ENCODE measurements at places on chromosomes 11 and 22.

GRCh38 chr22:38397189-38398085, 57.6 kb downstream of the KCNJ4 start:
- H3K4me1 ChIP-seq, result peaks cover 5% of the 10 kb centered on the region
- H3K4me3 ChIP-seq, result peak overlapping the region; percentile 65
- H3K27ac ChIP-seq, result peak overlapping the region; percentile 33
- no peaks in the 10 kb centered on the region for H3K36me3 ChIP-seq
- no peaks in the 10 kb centered on the region for H3K27me3 ChIP-seq
- no peak for DNase-seq

DNA sequence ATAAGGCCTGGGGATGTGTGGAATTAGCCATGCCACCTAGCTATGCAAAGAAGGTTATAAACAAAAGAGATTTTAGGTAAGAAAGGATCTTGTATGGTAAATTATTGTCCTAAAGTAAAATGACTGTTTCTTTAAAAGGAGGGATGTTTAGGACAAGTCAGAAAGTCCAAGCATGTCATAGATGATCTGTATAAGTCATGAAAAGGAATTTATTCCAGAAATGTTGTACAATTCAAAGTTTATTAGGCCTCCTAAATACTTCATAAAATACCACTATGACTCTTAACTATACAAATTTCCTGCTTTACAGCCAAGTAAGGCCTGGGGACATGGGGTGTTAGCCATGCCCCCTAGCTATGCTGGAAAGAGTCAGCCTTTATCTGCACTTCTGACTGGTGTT, 22.7 kb downstream of the OR5A2 start:
- H3K4me1 ChIP-seq, result no peaks in the 10 kb centered on the region
- no peaks in the 10 kb centered on the region for H3K36me3 ChIP-seq
- DNase-seq, result no peak

DNA sequence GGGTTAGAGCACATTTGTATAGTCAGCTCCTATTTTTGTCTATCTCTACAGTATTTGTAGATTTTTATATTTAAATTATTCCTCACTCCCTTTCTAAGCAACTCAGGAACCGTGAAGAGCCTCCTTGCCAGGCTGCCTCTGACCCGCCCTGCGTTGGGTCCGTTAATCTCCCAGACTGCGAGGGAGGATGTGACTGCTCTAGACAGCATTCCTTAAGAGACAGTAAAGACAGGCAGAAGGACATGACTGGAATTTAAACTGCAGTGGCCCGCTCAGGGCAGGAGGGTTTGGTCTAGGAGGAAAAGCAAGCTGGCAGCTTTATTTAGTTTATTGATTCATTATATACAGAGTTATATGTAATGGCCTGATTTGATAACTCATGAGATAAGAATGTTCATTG, 413.7 kb downstream of the TMEM135 start:
- no peaks in the 10 kb centered on the region for H3K36me3 ChIP-seq
- H3K27ac ChIP-seq, result no peak overlapping the region
- H3K4me1 ChIP-seq, result peaks cover 10% of the 10 kb centered on the region

DNA sequence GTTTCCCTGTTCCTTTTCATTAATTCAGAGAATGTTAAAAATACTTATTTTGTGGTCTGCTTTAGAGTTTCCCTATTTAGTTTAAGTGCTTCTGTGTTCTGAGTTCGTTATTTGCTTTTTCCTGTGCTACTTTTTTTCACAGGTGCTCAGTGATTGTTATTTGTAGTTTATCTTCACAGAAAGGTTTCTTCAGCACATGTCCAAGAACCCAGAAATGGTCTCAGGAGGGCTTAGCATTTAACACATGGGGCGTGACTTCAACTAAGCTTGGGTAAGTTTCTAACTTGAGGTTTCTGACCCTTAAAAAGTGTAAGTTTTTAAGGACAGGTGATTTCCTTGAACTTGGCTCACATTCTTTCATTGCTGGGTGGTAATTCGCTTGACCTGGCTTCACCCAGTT, 157.3 kb downstream of the AASDHPPT start:
- no peaks in the 10 kb centered on the region for H3K36me3 ChIP-seq
- H3K4me3 ChIP-seq, result no peak overlapping the region
- no peak overlapping the region for H3K27ac ChIP-seq
- H3K27me3 ChIP-seq, result no peaks in the 10 kb centered on the region

DNA sequence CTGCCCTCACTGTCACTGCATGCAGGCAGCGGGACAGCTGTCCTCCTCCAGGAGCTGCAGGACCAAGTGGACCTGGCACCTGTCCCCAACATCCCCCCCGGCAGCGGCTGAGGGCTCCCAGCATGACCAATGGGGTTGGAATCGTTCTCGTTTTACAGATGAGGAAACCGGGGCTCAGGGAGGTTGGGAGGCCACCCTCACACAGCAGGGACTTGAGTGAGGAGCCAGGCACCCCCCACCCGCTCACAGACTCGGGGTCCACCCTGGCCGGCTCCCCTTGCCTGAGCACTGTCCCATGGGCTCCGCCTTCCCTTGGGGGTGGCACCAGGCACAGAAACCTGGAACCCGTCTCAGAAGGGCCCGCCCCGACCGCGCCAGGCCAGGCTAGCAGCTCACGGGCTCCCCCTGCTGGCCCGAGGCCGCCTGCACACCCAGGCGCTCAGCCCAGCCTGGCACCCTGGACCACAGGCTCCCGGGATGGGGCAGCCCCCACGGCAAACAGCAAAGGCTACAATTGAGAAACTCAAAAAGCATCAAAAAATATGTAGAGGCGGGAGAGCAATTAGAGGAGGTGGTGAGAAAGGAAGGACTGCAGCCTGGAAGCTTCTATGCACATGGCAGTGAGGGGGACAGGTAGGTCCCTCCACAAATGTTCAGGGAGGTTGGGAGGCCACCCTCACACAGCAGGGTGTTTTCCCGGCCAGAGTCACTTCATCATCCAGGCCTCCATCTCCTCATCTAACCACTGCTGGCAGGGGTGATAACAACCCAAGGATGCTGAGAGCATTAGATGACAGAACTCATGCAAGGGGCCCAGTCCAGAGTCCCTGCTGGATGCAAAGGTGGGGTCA, 12.8 kb downstream of the MACROD1 start:
- no peak overlapping the region for H3K27ac ChIP-seq
- no peak for DNase-seq

GRCh38 chr11:119378851-119379465, 2.5 kb downstream of the USP2 start:
- H3K27ac ChIP-seq, result no peak overlapping the region
- H3K4me1 ChIP-seq, result peaks cover 30% of the 10 kb centered on the region
- DNase-seq, result no peak
- H3K36me3 ChIP-seq, result no peaks in the 10 kb centered on the region
- no peak overlapping the region for H3K4me3 ChIP-seq

- no peak overlapping the region for H3K27ac ChIP-seq
- DNase-seq, result no peak
- H3K36me3 ChIP-seq, result no peaks in the 10 kb centered on the region
- H3K27me3 ChIP-seq, result peaks cover 6% of the 10 kb centered on the region
- H3K4me3 ChIP-seq, result no peak overlapping the region
Observed at GRCh38 chr22:46446799-46447198, 90.6 kb downstream of the CELSR1 start.

- no peaks in the 10 kb centered on the region for H3K4me1 ChIP-seq
- no peak overlapping the region for H3K27ac ChIP-seq
Observed at GRCh38 chr22:46857885-46858143, 95.4 kb downstream of the TBC1D22A start.

- H3K27ac ChIP-seq, result no peak overlapping the region
- H3K4me1 ChIP-seq, result no peaks in the 10 kb centered on the region
- H3K27me3 ChIP-seq, result no peaks in the 10 kb centered on the region
- H3K4me3 ChIP-seq, result no peak overlapping the region
Observed at GRCh38 chr11:16114978-16115871, 241.1 kb downstream of the SOX6 start.

GRCh38 chr11:17730608-17731462, 3.7 kb upstream of the KCNC1 start:
- peak; percentile 30 for DNase-seq
- peaks cover 22% of the 10 kb centered on the region for H3K27me3 ChIP-seq
- no peaks in the 10 kb centered on the region for H3K4me1 ChIP-seq

GRCh38 chr11:34651551-34651950, 30.7 kb downstream of the EHF start:
- no peaks in the 10 kb centered on the region for H3K27me3 ChIP-seq
- H3K27ac ChIP-seq, result no peak overlapping the region
- no peaks in the 10 kb centered on the region for H3K36me3 ChIP-seq
- DNase-seq, result no peak

DNA sequence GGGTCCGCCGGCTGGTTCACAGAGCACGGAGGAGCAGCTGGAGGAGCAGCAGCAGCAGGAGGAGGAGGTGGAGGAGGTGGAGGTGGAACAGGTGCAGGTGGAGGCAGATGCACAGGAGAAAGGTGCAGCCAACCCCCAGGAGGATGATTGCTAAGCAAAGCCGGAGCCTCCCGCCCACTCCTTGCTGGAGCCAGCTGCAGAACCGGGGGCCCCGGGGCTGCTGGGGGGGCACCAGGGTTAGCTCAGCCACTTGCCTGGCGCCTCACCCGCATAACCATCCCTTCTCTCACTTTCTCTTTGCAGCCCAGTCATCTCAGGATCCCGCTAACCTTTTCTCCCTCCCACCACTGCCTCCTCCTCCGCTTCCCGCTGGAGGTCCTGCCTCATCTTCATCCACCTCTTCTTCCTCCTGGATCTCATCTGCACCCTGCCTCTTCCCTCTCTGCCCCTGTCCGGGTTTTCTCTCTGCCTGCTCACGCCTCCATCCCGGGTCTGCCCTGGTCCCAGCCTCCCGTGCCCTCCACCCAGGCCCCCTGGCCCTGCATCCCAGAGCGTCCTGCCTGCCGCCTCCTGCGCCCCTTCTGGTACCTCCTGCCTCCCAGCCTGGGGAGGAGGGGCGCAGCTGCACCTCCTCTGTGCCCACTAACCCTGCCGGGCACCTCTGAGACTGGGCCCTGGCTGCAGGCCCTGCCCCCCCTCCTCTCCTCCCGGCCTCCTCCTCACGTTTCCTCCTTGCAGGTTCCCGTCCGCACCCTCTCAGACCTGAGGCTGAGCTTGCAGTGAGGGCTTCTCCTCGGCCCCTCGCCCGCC, 9.5 kb downstream of the KCTD17 start:
- H3K27ac ChIP-seq, result no peak overlapping the region
- no peaks in the 10 kb centered on the region for H3K4me1 ChIP-seq
- no peak for DNase-seq
- H3K4me3 ChIP-seq, result no peak overlapping the region

DNA sequence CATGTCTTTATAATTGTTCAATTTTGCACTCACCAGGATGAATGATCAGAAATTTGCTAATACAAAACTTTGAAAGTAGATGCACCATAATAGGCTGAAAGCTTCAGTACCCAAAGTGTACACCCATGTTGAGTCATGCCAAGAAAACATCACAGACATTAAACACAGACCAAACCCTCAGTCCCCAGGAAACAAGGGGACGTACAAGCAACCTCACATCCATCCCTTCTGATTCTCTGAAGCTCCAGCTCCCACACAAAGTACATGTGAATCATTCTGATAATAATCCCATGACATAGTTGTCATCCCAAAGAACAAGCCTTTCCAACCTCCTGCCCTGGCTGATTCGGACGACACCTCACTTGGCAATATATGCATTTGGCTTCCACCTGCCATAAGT, 183.8 kb downstream of the SNX19 start:
- H3K36me3 ChIP-seq, result no peaks in the 10 kb centered on the region
- H3K4me1 ChIP-seq, result peaks cover 6% of the 10 kb centered on the region
- no peak overlapping the region for H3K27ac ChIP-seq
- no peak for DNase-seq
- no peak overlapping the region for H3K4me3 ChIP-seq

- H3K27ac ChIP-seq, result no peak overlapping the region
- H3K36me3 ChIP-seq, result no peaks in the 10 kb centered on the region
- DNase-seq, result no peak
- H3K4me3 ChIP-seq, result no peak overlapping the region
- H3K4me1 ChIP-seq, result no peaks in the 10 kb centered on the region
- peaks cover 19% of the 10 kb centered on the region for H3K27me3 ChIP-seq
Observed at GRCh38 chr11:114036147-114036811, 23.2 kb upstream of the ZBTB16 start.

- no peak overlapping the region for H3K27ac ChIP-seq
- H3K27me3 ChIP-seq, result peaks cover 10% of the 10 kb centered on the region
- H3K4me1 ChIP-seq, result peaks cover 3% of the 10 kb centered on the region
Observed at GRCh38 chr11:70883973-70884623, 368.3 kb downstream of the SHANK2 start.

DNA sequence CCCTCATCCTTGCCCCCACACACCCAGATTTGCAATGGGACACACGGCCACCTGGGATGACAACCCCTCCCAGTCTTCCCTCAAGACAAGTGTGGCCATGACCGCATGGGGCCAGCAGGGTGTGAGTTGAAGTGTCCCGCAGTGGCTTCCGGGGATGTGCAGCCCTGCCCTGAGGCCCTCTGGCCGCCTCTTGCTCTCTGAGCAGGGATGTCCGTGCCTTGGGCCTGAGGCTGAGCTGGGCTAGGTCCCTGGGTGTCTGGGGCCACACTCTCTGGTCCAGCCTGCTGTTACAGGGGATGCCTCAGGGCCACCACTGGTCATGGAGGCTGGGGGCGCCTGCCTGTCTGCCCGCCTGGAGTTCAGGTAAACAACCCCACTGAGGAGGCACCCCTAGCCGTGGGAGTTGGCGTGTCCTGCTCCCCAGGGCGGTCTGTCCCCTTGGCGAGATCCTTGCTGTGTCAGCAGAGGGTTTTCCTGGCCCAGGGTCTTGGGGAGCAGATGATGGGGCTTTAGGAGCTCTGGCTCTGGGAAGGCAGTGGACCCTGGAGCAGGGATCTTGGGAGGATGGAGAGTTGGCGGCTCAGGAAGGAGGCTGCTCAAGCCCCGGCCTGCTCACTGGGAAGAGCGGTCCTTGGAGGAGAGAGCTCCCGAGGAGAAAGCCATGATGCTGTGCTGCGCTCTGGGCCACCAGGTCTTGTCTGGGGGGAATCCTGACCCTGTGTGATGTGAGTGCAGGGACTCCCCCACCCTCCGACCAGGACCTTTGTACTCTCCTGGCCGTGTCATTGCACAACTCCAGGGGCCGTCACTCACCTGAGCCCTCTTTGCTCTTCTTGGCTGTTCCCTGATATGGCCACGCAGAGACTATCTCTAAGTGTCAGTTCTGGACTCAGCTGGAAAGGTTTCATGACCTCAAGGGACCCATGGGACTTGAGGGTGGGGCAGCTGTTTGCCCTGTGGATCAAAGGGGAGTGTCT, 67.9 kb downstream of the KCNQ1 start:
- DNase-seq, result no peak
- no peak overlapping the region for H3K27ac ChIP-seq
- no peak overlapping the region for H3K4me3 ChIP-seq
- H3K4me1 ChIP-seq, result no peaks in the 10 kb centered on the region
- H3K36me3 ChIP-seq, result no peaks in the 10 kb centered on the region
- no peaks in the 10 kb centered on the region for H3K27me3 ChIP-seq

DNA sequence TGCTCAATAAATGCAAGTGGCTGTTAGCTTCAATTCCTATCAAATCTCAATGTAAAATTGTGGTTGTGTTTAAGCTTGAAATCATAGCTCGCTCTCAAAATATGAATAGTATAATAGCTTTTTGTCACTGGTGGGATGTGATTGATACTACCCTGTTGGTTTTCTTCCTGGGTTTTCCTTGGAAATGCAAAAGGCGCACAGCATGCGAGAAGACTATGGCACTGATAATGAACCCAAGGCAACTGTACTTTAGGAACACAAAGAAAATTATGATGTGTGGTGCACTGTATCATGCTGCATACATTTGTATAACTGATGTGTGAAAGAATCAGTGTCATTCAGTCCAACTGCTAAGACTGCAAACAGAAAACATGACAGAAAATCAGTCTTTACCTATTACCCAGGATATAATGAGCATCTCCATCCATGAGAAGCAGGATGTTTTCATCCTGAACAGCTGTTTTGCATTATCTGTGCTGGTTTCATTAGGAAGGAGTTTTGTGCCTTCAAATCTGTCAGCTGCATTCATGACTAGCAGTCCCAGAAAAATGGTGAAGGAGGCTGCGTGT, 101.2 kb downstream of the TRPC6 start:
- no peaks in the 10 kb centered on the region for H3K4me1 ChIP-seq
- no peak overlapping the region for H3K27ac ChIP-seq
- no peaks in the 10 kb centered on the region for H3K36me3 ChIP-seq
- no peak overlapping the region for H3K4me3 ChIP-seq
- DNase-seq, result no peak
- no peaks in the 10 kb centered on the region for H3K27me3 ChIP-seq

Data from astrocyte (in vitro differentiated cells and primary cell).